B cell (primary cell): ENCODE measurements at places on chromosomes 13 and 19. TPM values are rescaled to one million over a fixed set of nuclear protein-coding genes. Genes with fewer than 3 reads are reported as not detected.

CD209 gene
- polyA plus RNA-seq = 0.10 TPM in 1 of 2 replicates, not detected in the other

GRCh38 chr13:53174545-53174944 lies 145.9 kb downstream of the OLFM4 start:
- DNase-seq = no peak

DNA sequence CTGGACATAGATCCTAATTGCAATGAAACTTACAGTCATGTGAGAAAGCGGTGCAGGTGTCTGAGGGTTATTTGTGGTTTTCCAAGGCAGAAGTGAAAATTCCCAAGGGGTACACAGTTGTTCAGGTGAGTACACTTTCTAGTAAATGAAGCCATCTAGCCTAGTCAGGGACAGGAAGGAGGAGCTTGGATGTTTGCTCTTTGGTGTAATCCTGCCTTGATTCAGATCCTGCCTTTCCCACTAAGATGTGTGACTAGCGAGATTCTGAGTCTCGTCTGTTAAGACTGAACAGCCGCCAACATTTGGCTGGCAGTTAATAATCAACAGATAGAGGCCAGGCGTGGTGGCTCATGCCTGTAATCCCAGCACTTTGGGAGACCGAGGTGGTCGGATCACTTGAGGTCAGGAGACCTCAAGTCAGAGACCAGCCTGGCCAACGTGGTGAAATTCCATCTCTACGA lies 2.5 kb downstream of the RPS9 start:
- peak; percentile 23 for DNase-seq

TEX29 gene
- polyA plus RNA-seq = 0.66 and 1.3 TPM in 2 replicates

PLIN4 gene
- polyA plus RNA-seq = 0.04 TPM in 2 replicates

GRCh38 chr13:113763961-113764792 lies 5.2 kb downstream of the TMEM255B start:
- DNase-seq = no peak

PRR12 gene
- polyA plus RNA-seq = 5.2 and 8.4 TPM in 2 replicates

- DNase-seq = peak; percentile 46
These were observed 2.3 kb downstream of the ERF start for GRCh38 chr19:42252365-42253244.

ADGRE3 gene
- 0.46 TPM in 1 of 2 replicates, not detected in the other for polyA plus RNA-seq
